RPMI7951 (cell line): ENCODE measurements at places on chromosomes 5 and 9. TPM values are rescaled to one million over a fixed set of nuclear protein-coding genes. Genes with fewer than 3 reads are reported as not detected.

- DNase-seq = peak; percentile 86
These were observed at the start of gene CTSL for GRCh38 chr9:87725900-87726709. Gene CTSL, plus strand, starts transcription at chr9:87726119. Its CDS starts 1,485 bp downstream, at chr9:87727604.

DNA sequence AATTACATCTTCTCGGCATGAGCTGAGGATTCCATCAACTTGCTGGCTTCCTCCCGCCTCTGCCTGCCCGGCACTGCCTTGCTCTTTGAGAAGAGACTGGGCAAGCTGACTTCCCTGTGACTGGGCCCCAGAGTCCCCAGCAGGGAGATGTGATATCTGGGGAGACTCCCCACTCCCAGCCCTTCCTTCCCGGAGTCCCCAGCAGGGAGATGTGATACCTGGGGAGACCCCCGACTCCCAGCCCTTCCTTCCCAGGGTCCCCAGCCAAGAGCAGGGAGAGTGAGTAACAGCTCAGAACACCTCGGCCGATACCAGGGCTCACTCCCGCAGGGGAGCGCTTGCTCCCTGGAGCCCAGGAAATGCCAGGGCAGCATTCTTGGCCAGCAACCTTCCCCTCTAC lies 90.1 kb upstream of the NEURL1B start:
- DNase-seq = no peak

- DNase-seq = no peak
These were observed 2.1 kb downstream of the FAM81B start for GRCh38 chr5:95393279-95393678.

GRCh38 chr5:171599957-171600612 lies 180.6 kb downstream of the FGF18 start:
- no peak for DNase-seq

DNA sequence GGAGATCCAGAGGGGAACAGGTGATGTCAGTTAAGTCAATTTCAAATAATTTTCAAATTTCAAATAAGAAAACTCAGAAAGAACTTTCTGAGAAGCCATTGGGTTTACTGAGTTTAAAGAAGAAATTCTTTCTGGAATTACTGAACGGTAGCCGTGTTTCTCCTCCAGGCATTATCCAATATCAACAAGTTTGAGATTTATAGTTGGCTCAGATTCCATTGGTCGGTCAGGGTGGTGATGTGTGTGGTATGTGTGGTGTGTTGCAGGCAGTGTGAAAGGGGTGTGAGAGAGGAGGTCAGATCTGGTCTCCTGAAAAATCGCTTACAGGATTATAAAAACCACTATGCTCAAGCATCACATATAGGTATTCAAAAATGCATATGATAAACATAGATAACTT lies 60.1 kb downstream of the PDE4D start:
- no peak for DNase-seq

Gene ADAMTS6
- 10.3 and 14.3 TPM in 2 replicates for total RNA-seq

Gene WHRN
- 1.4 and 1.7 TPM in 2 replicates for total RNA-seq

Gene COL23A1
- total RNA-seq = 0.12 and 0.39 TPM in 2 replicates
